ENCODE measurements at places on chromosomes 5 and 9.

DNA sequence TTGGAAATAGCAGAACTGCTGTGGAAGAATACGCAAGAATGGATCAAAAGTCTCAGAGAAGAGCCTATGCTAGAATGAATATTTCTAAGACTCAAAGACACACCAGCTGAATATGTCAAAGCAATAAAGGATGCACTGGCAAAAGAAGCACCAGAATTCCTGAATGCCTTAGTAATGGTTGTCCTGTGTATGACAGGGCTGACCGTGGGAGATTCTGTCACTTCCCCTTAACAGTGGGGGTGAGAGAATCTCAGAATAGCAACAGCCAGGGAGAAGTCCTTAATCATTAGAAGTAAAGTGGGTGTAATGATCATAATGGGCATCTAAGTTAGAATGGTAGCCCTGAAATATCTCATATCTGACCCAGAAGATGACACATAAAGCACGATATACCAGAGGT lies 14.6 kb upstream of the PRR16 start:
- peak; percentile 52 for DNase-seq

DNA sequence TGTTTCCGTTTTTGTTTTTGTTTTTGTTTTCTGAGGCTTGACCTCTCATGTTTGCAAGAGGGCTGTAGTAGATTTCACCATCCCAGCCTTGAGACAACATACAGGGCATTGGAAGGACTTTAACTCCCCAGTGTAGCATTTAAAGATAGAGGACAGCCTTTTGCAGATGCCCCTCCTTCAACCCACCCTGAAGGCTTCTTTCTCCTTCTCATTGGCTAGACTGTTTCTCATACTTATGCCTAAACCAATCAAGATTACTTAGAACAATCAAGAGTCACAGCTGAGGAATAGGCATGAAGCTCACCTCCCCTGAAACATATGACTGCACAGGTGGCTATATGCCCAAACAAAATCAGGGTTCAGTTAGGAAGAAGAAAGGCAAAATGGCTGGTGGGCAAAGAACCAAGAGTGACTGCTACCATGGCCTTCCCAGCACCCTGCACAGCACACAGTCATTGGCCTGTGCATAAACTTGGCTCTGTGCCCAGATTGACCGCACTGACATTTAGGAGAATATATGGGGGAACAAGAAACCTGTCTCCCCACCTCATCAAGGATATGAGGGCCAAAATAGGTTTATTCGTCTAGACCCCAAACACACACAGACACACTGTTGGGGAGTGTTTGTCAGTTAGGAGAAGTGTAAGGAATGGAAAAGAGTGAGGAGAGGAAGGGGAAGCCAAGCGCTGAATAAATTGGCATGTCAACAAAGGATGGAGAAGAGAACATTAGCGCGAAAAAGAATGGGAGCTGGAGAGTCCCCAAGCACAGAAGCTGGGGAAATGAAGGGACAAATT lies 137.3 kb upstream of the RANBP3L start:
- DNase-seq = no peak

DNA sequence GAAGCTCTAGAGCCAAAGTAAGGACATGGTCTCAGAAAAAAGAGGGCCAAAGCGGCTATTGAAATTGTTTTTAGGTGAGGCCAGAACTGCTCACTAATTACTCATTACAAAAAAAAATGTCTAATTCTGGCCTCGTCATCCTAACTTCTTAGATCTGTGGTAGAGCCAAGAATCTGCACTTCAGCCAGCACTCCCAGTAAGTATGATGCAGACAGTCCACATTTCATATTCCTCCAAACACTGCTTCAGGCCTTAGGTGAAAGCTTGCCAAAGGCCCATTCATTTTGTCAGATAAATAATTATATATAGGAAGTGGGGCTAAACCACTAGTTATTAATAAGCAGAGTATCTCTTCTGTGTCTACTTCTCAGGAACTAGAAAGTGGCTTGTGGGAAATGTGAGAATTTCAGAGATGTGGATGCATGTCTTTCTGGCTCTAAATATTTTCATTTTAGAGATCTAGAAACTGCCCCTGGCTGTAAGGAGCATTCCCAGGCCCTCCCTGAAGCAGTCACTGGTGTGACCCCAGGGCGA lies 554.0 kb downstream of the TLE4 start:
- DNase-seq = no peak

DNA sequence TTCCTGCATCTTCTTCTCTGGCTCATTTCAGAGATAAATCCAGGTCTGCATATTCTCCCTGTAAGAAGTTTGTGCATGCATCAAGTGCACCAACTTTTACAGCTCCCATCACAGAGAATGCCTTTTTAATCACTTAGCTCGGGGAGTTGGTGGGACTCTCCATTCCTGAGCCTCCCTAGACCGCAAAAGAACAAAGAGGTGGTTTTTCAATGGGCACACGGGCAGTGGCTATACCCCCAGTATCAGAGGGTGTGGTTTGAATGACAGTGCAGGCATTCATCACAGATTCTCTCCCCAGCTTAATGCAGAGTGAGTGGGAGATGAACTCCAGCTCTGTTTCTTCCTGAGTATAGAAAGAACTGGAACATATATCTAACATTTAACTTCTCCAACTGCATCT lies 264.7 kb upstream of the NR4A3 start:
- no peak for DNase-seq

- no peak for DNase-seq
Measured at GRCh38 chr9:3793971-3794383, 268.2 kb upstream of the RFX3 start.

DNA sequence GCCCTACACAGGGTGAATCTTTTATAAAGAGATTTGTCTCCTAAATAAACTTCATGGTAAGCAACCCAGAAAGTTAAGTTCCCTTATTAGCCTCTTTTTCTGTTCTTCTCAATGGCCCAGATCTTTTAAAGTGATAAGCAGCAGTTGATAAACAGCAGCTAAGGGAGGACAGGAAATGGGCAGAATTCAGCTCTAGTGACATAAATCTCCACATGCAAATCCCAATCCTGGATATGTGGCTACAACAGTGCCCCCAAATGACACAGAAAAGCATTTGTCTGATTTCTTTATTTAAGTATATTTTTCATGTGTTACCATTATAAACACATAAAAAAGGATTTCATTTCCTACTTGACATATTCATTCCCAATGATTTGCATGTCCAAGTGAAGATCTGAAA lies 199.0 kb downstream of the DTWD2 start:
- DNase-seq = no peak

DNA sequence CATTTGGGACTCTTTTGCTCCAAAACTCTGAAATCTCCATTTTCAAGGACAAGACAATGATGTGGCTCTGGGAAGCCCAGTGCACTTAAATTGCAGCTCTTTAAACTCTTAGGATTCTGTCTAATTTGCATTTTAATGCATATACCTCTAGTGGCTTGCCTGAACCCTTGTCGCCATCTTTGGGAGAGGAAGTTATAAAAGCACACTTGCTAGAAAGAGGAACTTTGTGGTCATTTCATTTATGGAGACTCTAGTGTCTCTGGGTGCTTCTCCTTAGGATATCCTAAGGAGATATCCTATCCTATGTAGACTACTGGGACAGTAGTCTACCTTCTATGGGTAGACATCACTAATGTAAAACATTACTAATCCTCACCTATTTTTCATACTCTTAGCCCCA lies 77.3 kb upstream of the SLC1A3 start:
- DNase-seq = no peak

DNA sequence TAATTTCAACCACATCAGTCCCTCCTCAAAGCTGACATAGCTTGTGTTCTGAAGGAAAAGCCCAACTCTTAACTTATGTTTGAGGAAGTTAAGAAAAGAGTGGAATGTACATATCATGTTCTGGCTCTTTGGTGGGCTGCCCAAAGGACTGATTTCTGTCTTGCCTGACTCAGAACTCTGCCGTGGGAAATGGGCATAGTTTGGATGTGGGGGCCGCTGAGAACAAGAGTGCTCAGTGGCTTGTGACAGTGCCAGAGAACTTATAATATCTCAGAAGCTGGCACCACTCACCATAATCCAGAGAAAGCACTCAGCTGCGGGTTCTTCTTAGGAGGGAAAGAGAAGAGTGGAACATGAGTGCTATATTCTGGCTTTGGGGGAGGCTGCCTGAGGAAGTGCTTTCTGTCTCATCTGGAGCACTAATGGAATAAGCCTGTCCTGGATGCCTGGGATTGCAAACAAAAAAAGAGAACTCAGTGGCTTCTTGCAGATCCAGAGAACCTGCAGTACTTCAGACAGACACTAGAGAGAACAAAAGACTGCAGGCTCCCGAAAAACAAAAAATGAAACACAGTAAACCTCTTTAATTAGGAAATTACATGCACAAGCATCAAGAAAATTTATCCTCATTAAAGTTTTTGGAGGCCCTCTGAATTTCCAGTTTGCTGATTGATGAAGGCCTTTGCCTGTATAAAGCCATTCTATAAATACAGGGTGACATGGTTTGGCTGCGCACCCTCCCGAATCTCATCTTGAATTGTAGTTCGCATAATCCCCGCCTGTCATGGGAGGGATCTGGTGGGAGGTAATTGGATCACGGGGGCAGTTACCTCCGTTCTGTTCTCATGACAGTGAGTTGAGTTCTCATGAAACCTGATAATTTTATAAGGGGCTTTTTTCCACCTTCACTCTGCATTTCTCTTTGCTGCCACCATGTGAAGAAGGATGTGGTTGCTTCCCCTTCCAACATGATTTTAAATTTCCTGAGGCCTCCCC lies 207.0 kb downstream of the DMAC1 start:
- no peak for DNase-seq

DNA sequence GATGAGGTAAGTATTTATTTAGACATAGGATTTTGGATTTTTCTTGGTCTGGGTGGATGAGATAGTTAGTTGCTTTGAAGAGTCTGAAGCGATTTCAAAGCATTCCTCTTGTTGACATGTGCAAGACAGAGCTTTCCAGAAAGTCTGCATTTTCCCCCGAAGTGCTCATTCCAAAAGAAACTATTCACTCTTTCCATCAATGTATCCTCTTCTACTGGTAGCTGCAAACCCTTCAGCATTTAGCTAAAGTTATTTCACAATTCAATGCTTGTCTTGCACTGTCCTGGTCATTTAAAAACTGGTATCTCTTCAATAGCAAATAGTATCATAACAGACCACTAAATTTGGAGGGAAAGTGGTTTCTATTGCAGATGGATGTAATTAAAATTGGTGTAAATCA lies 13.0 kb downstream of the NREP start:
- no peak for DNase-seq

GRCh38 chr5:96871686-96872085 lies 4.6 kb upstream of the ERAP2 start:
- DNase-seq = no peak

DNA sequence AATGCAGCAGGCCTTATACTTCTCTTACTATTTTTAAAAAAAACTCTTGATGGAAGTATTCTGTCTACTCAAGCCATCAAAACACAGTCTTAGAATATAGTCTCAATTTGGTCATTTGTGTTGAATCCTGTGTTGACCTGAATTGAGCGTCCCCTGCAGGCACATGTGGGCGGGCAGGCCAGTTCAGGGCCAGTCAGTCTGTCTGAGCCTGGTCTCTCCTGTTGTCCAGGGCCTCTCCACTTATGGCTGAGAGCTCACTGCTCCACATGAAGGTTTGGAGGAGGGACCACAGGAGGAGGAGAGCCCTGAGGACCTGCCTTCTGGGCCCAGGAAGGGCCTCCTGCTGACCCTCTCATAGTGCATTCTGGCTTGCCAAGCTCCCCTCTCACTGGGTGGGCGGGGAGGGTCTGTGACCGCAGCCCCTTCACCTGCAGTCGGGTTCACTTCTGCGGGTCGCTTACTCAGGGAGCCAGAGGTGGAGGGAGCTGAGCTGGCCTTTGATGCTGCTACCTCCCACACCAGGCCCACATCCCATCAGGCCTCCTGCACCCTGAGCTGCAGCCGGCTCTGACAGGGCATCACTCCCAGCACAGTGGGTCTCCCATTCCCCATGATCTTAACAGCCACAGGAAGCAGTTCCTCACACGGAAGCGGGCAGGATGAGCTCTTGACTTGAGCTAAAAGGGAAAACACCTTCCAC lies 178.2 kb upstream of the S1PR3 start:
- DNase-seq = no peak

DNA sequence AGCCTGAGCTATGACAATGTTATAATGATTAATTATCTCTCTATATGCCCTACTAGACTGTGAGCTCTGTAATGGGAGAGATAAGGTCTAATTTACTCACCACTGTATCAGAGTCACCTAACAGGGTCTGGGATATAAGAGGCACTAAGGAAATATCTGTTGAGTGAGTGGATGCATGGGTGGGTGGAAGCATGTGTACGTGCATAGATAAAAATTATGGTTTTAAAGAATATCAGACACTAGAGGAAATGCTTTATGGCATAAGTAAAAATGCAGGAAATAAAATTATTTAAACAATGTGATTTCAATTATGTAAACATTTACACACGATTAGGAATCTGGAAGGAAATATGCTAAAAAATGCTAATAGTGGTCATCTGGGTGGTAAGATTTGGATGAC lies 137.8 kb downstream of the SPOCK1 start:
- peak; percentile 22 for DNase-seq

GRCh38 chr9:135992486-135993408 lies 31.6 kb upstream of the UBAC1 start:
- DNase-seq = peak; percentile 79

DNA sequence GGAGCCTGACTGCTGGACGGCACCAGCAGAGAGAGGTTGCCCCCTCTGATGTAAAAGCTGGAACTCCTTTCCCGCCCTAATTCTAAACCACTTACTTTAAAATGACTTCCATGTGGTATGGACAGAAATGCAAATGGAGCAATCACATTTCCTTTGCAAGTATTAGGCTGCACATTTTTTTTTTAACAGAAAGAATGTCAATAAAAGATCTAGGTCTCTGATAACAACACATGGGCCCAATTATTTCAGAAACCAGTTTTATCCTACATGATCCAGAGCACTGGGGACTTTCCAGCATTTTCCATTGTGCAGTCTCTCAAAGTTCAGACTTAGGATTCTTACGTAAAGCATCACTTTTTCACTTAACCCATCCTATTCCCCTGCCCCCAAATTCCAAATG lies 203.7 kb downstream of the NXNL2 start:
- no peak for DNase-seq

DNA sequence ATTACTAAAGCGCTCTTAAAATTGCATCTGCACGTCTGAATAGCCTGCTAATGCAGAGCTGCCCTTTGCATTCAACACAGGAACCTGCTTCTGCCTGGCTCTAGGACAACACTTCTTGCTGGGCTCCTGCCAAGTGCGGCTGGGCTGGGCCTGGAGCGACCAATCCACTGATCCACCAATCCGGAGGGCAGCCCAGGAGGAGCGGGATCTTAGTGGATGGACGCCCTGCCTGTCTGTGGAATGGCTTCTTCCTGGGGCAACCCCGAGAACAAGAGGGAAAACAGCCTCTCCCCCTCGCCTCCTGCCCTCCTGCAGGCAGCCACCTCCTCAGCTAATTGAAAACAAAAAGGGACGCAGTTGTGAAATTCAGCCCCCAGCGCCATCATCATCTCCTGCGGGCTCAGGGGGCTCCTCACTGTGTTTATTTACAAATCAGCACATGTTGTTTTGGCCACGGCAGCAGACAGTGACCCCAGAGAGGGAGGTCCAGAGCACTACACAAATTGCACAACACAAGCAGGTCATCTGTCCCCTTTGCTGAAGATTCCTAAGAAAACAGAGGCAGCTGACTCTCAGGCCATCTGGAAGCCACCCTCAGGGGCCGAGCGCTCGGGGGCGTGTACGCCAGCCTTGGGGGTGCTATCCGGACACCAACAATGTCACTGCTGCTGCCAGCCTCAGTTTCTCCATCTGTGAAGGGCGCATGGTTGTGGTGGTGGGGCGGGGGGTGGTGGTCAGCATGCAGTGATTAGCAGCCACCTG lies 57.3 kb downstream of the GADD45G start:
- peak; percentile 72 for DNase-seq

Data from hepatic stellate cell (primary cell).